DMS79 treated with DMSO at 0.1 percent for 48 hours (cell line): ENCODE measurements at places on chromosomes 16 and 17.

- DNase-seq = peak; percentile 95
Observed at GRCh38 chr17:57665128-57665527, 80.0 kb downstream of the CCDC182 start.

DNA sequence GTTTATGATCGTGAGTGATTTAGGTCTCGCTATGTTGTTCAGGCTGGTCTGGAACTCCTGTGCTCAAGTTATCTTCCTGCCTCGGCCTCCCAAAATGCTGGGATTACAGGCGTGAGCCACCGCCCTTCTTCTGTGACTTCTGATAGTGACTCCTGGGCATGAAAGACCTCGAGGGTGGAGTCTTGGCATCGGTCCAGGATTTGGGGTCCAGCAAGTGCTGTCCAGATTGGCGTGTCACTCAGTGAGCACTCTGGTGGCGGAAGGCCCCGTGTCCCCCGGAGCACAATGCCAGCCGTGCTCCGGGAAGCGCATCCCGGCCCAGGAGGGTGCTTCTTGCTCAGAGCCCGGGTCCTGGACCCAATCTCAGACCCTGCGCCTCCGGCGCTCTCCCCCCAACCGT lies 6.8 kb downstream of the OR1F1 start:
- no peak for DNase-seq

DNA sequence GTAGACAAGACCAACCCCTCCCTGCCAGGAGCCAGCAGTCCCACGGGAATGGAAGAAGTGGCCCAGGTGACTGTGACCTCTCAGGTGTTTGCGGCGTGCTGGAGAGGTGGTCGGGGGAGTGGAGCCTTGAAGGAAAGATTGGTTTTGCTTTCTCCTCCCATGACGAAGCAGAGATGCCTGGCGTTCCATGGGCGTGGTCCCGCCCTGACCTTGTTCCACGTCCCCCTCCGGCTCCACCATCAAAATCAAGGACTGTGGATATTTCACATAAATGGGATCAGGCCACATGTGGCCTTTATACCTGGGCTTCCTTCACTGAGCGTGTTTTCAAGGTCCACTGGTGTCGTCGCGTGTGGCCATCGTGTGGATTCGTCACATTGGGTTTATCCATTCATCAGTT lies 270.6 kb upstream of the TNRC6C start:
- DNase-seq = no peak

DNA sequence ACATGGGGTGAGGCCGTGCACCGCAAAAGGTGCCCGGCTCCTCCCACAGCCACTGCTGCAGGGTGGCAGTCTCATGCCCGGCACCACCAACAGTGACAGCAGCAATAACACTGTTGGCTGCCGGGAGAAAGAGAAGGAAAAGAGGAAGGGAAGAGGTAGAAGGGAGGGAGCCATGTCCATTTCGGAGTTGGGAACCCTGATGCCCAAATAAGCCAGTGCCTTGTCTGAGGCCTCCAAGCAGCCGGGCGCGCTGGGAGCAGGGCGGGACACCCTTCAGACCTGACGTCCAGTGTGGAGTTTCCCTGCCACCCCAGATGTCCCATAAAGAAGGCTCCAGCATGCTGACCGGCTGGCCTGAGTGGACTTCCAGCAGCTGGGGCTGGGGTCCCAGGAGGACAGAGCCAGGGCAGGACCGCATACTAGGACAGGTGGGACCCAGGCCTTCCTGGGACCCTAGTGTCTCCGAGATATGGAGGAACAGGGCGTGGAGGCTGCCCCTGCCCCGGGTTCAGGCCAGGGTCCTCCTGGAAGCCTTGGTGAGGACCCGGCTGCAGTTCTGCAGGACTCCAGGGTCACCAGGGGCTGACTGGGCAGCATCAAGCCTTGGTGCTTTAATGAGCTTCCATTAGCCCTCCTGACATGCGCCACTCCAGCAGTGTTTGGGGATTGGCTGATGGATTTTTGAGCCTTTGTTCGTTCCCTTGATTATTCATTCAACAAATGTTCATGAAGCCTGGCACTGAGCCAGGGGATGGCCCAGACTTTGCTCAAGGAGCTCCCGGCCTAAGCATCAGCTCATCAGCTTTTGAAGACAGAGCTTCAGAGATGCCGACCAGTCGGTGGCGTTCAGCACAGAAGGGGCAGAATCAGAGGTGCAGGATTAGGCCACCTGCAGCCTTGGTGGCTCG lies 223.6 kb upstream of the CIBAR2 start:
- DNase-seq = no peak

DNA sequence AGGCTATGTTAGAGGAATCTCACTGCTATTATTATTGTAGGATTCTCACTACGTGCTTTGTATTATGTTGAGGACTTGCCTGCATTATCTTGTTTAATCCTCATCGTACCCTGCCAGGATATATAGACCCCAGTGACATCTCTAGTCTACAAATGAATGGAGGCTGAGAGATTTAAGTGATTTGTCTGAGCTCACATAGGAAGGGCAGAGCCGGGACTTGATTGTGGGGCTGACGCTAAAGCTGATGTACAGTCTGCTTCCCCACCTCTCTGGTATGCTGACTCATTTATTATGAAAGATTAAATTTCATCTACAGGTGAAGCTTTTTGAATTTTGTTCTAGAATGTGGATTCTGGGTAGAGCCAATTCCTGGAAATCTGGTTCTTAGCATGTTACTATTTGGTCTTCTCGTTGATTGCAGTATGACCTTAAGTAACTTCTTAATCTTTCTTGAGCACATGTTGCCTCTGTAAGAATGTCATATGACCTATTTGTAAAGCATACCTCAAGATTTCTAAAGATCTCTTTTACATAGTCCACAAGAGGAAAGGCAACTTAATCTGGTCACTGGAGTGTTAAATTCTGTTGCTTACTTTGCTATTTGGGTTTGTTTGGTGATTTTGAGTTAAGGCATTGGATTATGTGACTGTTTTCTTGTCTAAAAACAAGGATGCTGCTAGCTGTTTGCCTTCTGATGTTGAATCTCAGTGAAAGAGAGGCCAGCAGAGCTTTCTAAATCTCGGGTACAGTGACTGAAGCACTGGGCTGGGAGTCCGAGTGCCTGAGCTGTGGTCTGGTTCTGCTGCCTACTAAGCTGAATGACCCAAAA lies 12.4 kb downstream of the METTL9 start:
- DNase-seq = no peak

- DNase-seq = no peak
Observed at GRCh38 chr16:8583732-8584131, 6.6 kb downstream of the TMEM114 start.

DNA sequence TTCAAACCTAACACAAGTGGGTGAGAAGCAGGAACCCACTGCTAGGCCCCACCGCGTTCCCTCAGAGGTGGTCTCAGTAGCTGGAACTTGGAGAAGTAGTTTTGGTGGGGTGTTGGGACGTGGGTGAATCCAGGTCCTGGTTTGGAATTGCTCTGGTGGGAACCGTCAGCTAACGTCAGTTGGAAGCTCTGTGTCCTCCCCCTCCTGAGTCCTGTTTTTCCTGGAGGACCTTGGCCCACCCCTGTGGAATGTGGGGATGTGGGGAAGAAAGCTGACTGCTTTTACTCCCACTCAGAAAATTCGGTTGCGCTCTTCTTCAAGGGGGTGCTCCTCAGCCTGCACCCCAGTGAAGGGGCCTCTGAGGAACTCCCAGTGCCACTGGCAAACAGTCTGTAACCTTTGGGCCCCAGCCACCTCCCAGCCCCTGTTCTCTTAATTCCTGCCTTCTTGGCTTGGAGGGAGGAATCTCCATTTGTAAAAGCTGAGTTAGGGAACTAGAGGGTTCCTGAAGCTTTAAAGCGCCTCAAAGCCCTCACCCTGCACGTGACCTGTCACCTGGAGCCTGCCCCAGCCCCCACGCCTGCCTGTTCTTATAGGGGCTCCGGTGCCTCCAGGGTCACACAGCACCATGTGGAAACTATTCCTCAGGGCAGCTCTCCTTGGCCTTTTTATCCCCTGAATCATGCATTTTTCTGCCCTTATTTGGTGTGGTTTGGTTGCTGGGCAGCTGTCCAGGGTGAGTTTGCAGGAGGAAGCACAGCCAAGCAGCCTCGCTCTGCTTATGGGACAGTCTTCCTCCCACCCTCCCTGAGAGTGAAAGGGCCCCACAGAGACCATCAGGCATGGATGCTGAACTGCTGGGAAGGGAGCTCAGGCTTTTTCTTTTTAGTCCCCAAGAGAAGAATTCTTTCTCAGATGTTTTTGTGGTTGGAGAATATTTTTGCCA lies 16.2 kb upstream of the NAGLU start:
- DNase-seq = no peak

DNA sequence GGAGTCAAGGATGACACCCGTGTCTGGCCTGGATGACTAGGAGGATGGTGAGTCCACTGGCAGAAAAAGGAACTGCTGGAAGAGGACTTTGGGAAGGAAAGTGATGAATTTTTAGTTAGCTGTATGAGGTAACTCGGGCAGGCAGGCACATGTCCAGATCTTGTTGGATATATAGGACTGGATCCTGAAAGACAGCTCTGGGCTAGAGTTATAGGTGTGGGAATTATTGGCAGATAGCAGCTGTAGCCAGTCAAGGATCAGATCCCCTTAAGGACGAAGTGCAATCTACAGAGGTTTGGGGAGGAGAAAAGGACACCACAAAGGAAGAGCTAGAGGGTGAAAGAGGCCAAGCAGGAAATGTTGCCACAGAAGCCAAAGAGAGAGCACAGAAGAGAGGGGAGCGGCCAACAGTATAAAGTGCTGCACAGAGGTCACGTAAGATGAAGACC lies 10.1 kb downstream of the CYB5D1 start:
- no peak for DNase-seq

DNA sequence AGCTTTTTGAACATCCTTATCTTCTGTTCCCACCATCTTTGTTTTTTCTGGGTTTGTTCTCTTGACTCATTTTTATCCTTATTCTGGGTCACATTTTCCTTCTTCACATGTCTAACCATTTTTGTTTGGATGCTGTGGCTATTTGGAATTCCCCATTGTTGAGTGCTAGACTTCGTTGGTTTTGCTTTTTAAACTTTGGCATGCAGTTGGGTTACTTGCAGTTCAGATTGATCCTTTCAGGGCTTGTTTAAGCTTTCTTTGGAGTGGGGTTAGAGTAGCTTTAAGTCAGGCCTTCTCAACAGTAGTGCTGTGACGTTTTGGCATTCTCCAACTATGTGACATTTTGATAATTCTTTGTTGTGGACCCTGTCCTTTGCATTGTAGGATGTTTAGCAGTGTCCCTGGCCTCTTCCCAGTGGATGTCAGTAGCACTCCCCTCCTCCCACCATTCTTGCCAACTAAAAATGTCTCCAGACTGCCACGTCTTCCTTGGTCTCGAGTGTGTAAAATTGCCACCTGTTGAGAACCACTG lies 21.1 kb downstream of the PRMT7 start:
- no peak for DNase-seq

- no peak for DNase-seq
Observed at GRCh38 chr16:78675951-78676792, 576.7 kb downstream of the WWOX start.

DNA sequence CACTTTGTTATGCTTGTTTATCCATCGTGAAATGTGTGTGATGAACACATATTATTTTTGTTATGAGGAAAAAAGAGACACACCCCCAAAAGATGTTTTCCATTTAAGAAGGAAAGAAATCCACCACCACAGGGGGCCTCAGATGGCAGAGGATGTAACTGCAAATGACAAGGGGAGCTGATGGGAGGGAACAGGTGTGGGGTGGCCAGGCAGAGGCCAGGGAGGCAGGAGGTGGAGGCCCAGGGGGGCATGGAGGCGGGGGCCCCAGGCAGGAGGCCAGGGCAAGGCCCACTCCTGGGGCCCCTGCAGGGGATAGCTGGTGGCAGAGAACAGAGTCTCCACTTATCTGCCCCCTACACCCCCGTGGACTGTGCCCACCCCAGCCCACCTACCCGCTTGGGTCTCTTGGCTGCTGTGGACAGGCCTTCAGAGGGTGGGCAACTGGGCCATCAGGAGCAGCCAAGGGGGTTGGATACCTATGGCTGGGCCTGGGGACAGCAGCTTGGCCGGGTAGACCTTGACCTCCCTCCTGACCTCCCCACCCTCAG lies 28.0 kb downstream of the PPL start:
- DNase-seq = no peak

DNA sequence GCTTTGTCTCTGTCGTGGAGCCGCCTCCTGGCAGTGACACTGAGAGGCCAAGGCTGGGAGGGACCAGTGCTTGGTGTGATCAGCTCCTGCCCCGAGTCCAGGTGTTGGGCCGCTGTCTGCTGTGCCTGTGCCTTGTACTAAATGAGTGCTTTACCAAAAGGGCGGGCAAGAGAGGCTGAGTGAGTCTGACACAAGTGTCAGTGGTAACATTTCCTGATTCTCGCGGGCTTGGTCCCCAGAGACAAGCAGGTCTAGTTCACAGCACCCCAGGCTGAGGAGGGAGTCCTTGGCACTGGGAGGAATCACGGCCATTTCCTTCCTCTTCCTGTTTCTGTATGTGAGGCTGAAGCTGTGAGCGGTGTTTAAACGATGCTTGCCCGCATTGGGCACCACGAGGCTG lies 30.2 kb downstream of the PLD6 start:
- DNase-seq = no peak

DNA sequence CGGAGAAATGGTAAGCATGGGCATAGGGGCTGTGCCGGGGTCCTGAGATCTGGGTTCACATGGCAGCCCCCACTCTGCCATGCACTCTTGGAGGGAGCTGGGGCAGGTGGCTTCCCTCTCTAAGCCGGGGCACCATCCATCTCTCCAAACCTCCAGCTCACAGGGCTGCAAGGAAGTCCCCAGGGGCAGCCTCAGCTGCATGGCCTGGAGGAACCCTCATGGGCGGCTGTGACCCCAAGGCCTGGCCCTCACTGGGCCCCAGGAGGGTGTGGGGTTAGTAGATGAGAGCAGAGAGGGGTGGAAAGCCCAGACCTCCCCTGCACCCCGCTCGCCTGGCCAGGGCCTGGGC lies 2.6 kb downstream of the CTRB2 start:
- DNase-seq = no peak

DNA sequence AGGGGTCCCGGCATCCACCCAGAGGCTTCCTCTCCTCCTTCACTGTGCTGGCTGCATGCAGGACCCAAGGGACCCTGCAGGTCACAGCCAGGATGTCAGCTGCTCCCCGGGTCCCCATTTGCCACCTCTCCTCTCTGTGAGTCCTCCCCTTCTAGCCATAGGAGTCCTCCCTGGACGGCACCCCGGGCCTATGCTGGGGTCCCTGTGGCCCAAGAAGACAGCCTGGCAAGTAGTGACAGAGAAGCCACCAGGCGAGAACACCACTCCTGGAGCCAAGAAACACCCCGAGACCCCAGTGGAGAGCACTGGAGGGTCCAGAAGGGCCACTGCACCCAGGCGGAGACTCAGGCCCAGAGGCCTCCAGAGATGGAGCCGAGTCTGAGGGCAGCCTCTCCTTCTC lies 44.1 kb downstream of the LMF1 start:
- no peak for DNase-seq

GRCh38 chr16:28905800-28906372 lies 19.2 kb downstream of the RABEP2 start:
- DNase-seq = no peak

GRCh38 chr17:16971458-16972338 lies at the start of gene TNFRSF13B:
TSS of gene TNFRSF13B (minus strand) at chr17:16972118. CDS start at chr17:16972075, 43 bp downstream.
- DNase-seq = no peak

DNA sequence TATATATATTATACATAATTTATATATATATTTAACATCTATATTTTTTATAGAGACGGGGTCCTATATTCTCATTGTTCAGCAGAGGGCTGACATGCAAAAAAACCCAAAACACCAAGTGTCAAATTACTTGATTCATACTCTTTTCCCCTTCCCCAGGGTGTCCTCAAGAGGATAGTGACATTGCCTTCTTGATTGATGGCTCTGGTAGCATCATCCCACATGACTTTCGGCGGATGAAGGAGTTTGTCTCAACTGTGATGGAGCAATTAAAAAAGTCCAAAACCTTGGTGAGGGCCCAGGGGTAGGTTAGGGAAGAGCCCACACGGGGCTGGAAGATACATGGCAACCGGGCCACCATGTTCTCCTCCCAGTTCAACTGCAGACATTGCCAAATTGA lies 11.0 kb downstream of the ITGAM start:
- DNase-seq = no peak

GRCh38 chr17:82056729-82057621 lies 5.3 kb downstream of the GPS1 start:
- no peak for DNase-seq
